T-helper 2 cell (primary cell): ENCODE measurements at places on chromosomes 6 and 20.

DNA sequence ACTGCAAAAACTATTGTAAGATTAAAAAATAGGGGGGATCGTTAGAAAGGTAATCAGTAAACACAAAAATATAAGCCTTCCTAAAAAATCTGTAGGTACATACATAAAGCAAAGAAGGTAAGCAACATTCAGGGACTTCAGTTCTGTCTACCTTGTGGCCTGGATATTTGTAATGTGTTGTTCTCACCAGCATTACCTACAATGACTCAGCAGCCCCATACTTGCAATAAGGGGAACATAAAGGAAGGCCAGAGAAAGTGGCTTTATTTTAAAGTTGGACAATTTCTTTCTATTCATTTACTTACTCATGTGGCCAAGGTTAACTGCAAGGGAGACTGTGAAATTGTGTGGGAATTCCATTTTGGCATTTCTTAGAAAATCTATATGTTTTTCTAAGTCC lies 277.2 kb upstream of the PREP start:
- no peak for DNase-seq

DNA sequence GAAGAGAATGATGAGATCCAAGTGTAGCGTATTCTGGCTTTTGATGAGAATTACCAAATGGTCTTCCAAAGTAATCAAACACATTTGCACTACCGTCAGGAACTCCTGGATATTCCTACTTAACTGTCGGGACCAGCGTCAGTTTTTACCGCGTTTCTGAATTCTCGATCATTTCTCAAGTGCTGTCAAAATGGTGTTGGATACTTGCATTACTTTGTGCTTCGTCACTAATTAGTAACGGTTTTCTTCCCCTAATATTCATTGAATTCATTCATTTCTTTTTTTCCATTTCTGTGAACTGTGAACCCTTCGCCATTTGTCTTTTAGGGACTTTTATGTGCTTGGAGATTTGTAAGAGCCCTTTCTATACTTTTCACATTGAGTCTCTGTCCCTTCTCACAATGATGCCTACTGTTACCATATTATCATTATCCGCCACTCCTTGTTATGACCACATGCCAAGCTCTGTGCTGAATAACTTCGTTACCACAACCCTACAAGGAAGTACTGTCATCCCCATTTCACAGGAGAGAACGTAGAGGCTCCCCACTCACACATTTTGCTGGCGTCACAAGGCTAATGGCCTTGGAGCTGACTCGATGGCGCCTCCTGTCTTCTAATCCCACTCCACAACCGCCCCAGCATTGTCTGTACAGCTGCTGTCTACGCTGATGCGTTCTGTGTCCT lies 74.2 kb upstream of the QKI start:
- DNase-seq, result no peak

DNA sequence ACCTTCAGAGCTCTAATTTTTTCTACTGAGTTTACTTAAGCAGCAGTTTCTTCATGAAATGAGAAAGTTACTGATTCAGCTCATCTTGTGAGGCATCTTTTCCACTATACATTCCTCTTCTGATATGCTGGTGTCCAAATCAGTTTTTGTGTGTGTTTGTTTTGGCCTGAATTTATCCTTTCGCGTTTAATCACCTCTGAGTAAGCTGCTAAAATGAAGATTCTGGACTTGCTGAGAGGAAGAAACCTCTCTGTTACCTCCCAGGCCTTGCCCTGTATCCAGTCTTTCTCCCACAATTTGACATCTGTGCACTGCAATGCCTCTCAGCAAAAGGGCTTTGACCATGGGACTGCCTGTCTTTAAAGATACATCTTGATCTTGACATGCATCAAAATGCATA lies 536.2 kb upstream of the NRSN1 start:
- DNase-seq, result no peak

- no peak for DNase-seq
Measured at GRCh38 chr6:107102414-107102805, 12.9 kb downstream of the BEND3 start.

DNA sequence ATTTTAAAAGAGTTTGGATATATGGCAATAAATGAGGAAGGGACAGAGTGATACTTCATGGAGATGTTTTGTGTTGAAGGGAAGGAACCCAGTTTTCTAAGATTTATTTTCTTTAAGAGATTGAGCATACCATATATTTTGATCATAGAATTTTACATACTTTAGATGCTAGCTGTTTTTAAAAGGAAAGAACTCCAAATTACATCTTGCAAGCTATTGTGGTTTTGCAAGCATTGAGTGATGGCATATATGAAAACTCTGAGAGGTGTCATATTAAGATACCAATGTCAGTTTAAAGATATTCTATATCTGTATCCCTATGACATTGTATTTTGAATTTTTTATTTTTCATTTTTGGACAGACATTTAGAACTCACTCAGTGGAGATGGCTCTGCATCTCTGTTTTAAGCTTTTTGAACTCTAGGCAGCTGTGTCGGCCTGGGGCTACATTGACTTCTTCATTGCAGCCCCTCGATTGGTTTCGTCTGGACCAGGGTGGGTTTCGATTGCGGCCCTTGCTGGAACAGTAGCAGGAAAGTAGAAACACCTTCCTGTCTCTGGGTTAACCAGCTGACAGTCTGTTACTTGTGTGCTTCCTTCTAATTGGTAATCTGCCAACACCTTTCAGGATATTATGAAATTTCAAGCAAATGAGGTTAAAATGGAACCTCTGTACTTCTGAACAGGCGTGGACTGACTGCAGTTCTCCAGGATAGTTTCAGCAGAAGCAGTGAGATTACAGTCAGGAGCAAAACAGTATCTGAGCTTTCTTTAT lies 14.0 kb downstream of the IGF2R start:
- peak; percentile 19 for DNase-seq

DNA sequence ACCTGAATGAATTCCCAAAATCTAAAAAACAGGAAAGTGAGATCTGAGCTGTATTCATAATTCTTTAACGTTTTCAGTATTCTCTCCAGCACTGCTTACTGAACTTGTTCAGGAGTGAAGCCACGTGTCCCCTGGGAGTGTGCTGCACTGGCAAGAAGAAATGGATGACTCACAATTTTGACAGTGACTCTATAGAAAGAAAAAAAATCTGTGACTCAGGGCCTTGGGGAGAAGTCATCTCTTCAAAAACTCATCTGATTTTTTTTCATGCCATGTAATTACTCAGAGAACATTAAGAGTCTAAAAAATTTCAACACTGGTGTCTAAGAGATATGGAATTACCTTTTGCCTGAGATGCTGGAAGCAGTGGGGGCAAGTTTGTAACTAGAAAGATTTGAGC lies 39.7 kb downstream of the ANKEF1 start:
- no peak for DNase-seq

DNA sequence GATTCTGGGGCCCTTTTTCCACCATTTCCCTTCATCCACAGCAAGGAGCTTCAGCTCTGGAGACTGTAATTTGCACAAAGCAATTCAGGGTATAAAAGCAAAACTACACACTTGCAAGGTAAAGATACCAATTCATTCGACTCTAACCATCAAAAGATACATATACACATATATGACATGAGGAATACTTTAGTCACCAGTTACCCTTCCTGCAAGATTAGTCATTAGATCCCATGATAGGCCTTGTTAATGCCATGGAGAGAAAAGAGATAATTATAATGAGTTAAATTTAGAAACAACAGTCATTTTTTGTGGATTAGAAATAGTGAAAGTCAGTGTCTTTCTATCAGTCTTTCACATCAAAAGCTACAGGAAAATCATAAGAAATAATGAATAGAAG lies 204.2 kb downstream of the KCNQ5 start:
- DNase-seq, result no peak

GRCh38 chr20:10861090-10861489 lies 187.3 kb upstream of the JAG1 start:
- DNase-seq, result no peak

GRCh38 chr6:24387818-24388217 lies 14.9 kb upstream of the MRS2 start:
- no peak for DNase-seq

- no peak for DNase-seq
Measured at GRCh38 chr6:12313306-12313991, 23.3 kb downstream of the EDN1 start.

DNA sequence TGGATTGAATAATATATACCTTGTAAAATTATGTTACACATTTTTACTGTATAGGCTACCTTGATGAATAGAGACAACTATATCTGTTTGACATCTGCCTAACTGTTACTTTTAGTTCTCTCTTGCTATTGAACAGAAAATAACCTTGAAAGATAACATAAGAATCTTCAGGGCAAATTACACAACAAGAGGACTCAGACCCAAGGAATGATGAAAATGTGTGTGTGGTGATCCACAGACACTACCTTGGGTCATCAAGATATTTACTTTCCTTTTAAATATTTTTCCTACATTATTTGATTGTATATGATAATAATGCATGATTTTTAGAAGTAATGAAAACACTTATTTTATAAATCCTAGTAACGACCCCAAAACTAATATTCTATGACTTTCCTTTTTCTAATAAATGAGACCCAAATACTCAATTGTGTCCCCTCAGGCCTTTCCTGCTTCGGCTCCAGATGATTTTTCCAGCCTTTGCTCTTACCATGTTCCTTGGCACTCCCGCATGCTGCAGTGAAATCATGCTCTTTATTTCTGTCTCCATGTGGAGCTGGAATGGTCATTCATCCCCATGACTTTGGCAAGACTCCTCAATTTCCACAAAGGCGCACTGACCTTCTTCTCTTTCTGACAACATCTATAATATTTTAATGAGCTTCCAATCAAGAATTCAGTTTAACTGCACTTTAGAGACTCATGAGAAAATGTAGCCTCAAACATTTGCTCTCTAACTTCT lies 187.6 kb downstream of the EPM2A start:
- DNase-seq, result no peak
